Occipital lobe (tissue), 3 donors: ENCODE measurements at places on chromosomes 7 and 10. TPM values are rescaled to one million over a fixed set of nuclear protein-coding genes. Genes with fewer than 3 reads are reported as not detected.

LAMTOR4 gene
- 22.6 TPM for total RNA-seq

RSPH10B gene
- 1.6 TPM for total RNA-seq

GRCh38 chr7:20786421-20786778 lies 286 bp downstream of the SP8 start:
- DNase-seq, result no peak

PPP1R3C gene
- total RNA-seq, result 41.2 TPM

DNA sequence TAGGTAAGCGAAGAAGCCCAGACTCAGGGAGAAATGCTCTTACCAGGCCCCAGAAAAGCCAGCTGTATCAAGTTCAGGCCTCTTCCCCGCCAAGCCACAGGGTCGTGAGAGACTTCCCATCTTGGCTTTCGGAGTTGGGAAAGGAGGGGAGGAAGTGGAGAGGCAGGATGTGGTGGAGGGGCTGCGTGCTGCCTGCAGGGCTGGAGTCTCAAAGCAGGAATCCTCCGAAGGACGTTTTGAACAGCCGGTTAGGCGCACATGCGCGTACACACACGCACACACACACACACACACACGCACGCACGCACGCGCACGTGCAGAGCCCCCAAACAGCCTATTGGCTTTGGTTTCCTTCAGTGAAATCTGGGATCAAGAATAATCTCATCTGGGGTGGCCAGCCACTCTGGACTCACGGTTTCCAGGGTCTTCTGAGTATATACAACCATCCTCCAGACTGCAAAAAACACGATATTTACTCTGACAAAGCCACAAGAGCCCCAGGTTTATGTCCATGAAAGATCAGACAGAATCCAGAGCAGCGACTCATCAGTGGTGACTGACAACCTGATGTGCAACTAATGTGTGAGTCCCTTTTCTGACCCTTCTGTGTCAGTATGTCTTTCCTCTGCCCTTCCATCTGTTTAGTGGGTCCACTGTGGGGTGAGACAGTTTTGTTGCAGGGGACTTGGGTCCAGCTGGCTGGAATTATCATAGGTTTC lies 115.0 kb upstream of the ZNF438 start:
- no peak for DNase-seq

- no peak for DNase-seq
These were observed 6.0 kb upstream of the PURB start for GRCh38 chr7:44891372-44891771.

SLC26A3 gene
- not detected for total RNA-seq

NCF1 gene
- total RNA-seq, result not detected

DNA sequence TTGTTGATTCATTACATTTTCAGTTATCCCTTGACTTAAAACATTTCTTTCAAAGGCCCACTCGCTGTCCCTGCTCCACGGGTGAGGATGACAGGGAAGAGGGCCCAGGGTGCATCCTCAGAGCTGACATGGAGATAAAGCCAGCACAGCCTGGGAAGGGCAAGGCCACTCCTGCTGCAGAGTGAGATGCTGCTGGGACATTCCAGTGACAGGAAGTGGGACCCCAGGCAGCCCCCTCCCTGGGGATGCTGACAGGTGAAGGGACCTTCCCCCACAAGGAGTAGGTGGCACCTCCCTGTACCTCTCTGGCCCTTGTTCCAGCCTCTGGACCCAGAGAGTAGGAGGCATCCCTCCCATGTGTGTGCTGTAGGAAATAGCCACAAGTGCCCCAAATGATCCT lies 97.8 kb upstream of the DDC start:
- no peak for DNase-seq

DNA sequence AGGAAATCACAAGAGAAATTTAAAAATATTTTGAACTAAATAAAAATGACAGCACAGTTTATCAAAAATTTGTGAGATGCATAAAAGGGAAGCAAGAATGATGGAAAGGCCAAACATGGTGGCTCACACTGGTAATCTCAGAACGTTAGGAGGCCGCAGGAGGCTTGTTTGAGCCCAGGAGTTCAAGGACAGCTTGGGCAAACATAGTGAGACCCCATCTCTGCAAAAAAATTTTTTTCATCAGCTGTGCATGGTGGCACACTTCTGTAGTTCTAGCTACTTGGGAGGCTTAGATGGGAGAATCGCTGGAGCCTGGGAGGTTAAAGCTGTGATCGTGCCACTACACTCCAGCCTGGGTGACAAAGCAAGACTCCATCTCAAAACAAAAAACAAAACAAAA lies 54.5 kb upstream of the PTPRN2 start:
- no peak for DNase-seq

DNA sequence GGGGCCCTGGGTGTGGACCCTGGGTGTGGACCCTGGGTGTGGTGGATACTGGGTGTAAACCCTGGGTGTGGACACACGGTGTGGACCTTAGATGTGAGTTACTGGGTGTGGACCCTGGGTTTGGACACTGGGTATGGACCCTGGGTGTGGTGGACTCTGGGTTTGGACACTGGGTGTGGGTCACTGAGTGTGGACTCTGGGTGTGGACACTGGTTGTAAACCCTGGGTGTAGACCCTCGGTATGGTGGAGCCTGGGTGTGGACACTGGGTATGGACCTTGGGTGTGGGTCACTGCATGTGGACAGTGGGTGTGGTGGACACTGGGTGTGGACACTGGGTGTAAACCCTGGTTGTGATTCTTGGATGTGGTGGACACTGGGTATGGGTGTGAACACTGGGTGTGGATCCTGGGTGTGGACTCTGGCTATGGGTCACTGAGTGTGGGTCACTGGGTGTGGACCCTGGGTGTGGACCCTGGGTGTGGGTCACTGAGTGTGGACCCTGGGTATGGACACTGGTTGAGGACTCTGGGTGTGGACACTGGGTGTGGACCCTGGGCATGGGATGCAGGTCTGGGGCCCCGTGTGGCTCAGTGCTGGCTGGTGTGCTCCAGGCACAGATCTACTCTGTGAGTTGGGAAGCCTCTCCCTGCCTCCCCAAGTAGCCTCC lies 356.2 kb downstream of the GLRX3 start:
- no peak for DNase-seq

RET gene
- 0.94 TPM for total RNA-seq

GRCh38 chr7:158695726-158696452 lies 8.7 kb downstream of the NCAPG2 start:
- peak; percentile 9 for DNase-seq

- DNase-seq, result no peak
These were observed 11.5 kb upstream of the AKR1B10 start for GRCh38 chr7:134515569-134516468.

BCL7B gene
- total RNA-seq, result 9.4 TPM

- no peak for DNase-seq
These were observed 73.3 kb upstream of the FHIP2A start for GRCh38 chr10:114748241-114748640.

DNA sequence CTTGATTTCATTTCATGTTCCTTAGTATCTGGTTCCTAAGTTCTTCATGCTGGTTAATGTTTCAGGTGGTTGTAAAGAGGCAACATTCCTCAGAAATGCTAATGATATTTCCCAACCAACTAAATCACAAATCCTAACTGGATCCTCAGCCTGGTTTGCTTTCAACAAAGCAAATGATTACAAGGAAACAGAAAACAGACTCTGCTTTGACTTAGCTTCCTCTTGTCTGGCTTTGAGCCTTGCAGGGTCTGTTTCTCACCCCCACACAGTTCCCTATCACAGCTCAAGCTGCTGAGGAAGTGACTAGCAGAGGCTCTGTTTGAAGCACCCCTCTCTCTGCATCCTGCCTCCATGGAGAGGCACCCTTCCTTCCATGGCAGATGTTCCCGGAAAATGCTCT lies 130.2 kb upstream of the CTTNBP2 start:
- no peak for DNase-seq

H2BK1 gene
- not detected for total RNA-seq

DNA sequence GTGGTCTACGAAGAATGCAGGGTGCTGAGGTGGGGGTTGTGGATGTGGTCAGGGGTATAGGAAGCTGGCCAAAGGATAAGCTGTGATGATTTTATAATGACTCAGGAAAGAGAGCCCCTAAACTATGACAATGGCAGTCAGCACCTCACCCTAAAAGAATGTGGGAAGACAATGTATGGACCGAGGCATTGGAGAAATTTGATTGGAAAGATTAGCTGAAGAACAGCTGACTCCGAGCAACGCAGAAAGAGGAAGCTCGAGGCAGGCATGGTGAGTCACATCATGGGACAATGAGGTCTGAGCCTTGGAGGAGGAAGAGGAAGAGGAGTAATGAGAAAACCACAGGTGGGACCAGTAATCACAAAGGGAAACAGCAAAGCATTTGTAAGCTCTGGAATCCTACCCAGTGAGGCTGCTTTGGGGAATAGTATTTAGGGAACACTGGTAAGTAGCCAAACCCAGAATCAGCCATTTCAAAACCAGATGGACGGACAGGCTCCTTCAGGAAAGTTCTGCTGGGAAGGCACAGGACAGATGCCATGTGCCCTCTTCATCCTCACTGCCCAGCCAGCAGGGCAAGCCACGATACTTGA lies 295.4 kb downstream of the PRPF18 start:
- no peak for DNase-seq
